ENCODE measurements at places on chromosomes 1 and 21.

GRCh38 chr1:10676963-10677362 lies 119.5 kb downstream of the CASZ1 start:
- no peak for DNase-seq

GRCh38 chr1:183543619-183544204 lies 46.5 kb downstream of the NCF2 start:
- peak; percentile 60 for DNase-seq

DNA sequence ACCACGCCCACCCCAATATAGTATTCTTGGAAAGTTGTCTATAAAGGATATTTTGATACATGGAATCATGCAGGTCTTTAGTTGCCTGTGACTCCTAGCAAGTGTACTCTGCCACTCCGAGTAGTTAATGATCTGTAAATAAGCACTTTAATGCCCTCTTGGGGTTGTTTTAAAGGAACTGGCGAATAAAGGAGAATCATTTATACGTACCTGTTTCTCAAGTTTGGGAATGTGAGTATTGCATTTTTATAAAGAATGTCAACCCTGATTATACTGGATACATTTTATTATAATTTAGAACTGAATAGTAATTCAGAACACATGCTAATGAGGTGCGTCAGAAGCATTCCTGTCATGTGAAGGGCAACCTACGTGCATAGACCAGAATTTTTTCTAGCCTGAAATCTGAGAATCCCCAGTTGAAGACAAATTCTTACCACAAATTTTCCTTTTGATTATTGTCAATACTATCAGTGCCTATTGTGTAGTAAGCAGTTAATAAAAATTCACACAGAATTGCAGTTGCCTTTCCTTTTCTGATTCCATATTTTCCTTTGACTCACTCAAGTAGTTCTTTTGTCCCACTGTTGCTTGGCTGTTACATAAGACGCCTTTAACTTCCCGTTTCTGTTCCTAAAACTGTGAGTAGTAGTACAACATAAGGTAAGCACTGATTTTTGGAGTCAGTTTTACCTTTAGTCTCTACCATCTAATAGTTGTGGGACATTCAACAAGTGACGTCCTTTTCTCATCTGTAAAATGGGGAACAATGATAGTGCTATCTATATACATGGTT lies 5.1 kb downstream of the AHCYL1 start:
- DNase-seq = no peak

- no peak for DNase-seq
Measured at GRCh38 chr1:171753685-171754352, 12.0 kb upstream of the VAMP4 start.

DNA sequence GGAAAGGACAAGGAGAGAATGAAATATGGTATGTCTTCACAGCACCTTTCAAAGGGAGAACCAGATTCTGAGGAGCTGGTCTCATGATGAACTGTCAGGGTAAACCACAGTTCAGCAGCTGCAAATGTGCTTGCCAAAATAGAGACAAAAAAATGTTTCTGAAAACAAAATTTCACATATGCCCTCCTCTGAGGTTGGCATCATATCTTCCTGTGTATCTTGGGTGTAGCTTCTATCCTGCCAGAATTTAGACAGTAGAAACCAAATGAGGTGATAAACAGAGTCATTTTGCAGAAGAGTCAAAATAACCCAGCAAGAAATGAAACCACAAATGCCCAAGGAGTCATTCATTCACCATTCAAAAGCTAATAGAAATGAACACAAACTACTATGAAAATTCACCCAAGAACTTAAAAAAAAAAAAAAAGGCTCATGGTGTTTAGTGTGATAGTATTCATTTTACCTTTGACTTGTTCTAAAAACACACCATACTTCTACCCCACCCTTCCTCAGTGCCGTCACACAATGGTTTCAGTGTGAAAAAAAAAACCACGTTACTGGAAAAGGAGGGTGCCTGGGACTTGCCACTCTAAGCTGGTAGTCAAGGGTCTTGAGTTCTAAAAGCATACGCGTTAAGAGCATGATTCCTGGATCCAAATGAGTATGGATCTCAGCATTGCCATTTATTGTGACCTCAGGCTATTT lies 18.5 kb downstream of the SELL start:
- no peak for DNase-seq

DNA sequence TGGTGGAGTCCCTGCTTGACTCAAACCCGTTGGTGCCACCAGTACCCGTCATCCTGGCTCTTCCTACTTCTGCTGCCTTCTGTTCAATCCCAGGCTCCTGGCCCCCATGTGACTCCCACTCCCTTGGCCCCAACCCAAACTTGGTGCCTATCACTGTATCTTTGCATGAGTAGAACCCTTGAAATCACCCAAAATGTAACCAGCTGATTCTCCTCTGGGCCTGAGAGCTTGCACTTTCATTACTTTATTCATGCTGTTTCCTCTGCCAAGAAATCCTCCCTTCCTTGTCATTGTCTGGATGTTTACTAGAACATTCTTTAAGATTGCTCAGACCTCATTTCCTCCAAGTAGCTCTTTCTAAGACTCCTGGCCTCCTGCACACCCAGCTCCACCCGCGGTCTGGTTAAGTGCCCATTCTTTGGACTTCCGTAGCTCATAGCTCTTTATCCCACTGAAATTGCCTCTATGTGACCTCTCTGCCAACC lies 15.7 kb downstream of the PTAFR start:
- no peak for DNase-seq

GRCh38 chr1:98292994-98293393 lies 368.5 kb upstream of the SNX7 start:
- no peak for DNase-seq

- no peak for DNase-seq
Measured at GRCh38 chr21:45910548-45911221, 70.9 kb upstream of the COL6A1 start.

GRCh38 chr1:165543532-165544438 lies at the start of gene LRRC52:
LRRC52 (plus strand) TSS chr1:165544000; CDS start chr1:165544297, 297 bp downstream.
- no peak for DNase-seq

DNA sequence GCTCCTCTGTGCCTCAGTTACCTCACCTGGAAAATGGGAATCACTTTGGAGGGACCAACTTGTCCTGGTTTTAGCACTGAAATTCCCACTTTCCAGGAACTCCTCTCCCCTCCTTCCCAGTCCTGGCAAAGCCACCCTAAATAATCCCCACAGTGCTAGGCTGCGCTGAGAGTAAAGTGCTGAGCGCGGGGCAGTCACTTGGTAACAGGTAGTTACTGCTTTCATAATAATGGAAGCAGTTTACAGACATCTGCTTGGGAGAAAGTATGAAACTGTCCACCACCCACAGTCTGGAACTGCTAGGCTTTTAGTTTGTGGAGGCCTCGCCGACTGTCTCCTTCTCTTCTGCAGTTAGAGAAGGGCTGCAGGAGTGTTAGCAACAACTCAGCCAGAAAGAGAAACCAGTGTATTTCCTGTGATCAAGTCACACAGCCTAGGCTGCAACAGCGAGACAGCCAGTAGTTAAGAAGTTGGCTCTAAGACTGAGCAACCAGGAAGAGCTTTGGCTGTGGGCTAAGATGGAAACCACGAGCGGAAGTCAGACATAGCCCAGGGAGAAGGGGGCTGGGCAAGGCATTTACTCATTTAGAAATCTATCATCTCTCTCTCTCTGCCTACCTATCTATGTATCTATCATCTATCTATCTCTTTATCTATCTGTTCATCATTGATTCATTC lies 30.8 kb upstream of the ABCG1 start:
- no peak for DNase-seq

- DNase-seq = no peak
Measured at GRCh38 chr1:225911191-225912130, 12.6 kb downstream of the PYCR2 start.

DNA sequence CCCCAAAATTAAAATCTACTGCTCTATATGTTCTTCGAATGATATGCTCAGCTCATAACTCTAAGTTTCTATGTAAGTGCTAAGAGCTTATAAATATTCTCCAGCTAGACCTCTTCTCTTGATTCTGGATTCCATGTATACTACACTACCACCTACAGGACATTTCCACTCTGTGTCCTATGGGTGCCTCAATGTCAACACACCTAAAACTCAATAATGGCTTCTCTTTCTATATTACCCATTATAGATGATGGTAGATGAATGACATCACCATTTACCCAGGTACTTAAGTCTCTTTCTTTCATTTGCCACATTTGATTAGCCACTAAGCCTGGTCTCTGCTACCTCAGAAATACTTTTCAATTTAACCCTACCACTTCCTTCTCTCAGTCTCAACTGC lies 41.3 kb downstream of the TBX19 start:
- peak; percentile 54 for DNase-seq

DNA sequence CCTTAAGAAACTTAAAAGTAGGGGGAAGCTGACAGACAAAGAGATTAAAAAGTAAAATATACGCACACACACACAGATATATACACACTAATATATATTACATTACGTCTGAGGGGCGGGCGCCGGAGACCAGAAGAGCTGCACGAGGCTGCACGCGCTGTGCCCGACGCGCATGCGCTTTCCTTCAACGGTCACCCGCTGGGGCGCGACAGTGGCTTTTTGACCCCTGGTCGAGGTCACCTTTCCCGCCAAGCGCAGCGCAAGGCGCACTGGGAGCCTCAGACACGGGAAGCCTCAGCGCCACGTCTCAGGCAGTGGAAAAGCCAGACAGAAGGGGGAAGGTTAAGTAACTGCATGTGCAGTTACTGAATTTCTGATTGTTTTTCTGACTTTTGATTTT lies at the start of gene HORMAD1:
TSS of gene HORMAD1 (minus strand) at position 193 of the 400 bp plus-strand sequence. CDS start 1,390 bp downstream, outside the sequence.
- no peak for DNase-seq
